ENCODE measurements at places on chromosomes 2 and 18.

- DNase-seq = no peak
These were observed 531.9 kb downstream of the IRS1 start for GRCh38 chr2:226267516-226268289.

- DNase-seq = no peak
These were observed 115.9 kb downstream of the ZFP36L2 start for GRCh38 chr2:43110442-43110871.

GRCh38 chr18:77482190-77483085, 232.8 kb downstream of the GALR1 start:
- DNase-seq = no peak

GRCh38 chr18:51128533-51128932, 68.9 kb downstream of the MEX3C start:
- DNase-seq = no peak

DNA sequence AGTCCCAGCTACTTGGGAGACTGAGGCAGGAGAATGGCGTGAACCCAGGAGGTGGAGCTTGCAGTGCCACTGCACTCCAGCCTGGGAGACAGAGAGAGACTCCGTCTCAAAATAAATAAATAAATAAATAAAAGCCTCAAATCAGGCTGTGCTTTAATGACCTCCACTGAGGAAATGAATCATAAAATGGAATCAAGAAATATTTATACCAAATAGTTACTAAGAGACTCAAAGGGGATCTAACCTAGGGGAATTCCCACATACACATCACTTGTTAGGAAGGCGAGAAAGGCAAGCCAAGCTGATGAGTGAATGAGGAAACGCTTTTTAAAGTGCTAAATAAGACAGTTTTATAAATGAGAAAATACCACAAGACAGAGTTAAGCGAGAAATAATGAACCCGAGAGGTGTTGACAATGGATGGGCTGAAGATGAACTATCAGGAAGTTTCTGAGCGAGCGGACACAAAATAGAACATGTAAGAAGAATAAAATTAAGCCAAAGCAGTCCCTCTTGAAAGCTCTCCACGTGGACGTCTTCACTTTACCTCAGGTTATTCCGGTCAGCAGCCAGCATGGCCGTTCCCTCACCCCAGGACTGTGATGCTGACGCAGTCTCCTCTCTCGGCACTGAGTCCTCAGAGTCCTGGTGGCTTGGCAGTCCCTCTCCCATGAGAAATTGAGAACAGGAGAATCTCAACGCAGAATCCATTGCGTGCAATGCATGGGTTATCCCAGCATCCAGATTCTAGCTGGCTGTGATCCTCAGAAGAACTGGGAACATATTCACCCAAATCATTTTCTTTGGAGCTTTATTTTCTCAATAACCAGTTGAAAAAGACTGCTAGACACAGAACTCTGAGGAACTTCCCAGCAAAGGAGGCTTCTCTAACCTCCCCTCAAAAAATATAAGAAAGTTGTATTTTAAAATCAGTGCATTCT, 22.3 kb downstream of the PXDN start:
- DNase-seq = no peak

DNA sequence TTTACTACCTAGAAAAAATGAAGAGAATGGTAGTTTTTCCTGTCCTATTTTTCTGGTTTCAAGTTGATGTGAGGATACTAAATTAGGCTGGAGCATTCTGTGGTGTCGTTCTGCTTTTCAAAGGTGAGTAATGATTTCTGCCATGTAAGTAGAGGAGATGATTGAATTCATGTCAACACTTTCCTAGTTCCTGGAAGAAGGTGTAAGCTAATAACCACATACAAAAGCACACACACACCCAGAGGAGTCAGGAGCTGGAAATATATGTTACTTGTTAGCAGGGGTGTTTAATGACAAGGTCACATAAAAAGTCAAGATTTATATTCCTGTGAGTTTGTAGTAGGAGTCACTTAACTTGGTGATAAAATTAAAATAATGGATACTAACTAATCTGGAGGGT, 172.1 kb downstream of the TMX3 start:
- DNase-seq = no peak

DNA sequence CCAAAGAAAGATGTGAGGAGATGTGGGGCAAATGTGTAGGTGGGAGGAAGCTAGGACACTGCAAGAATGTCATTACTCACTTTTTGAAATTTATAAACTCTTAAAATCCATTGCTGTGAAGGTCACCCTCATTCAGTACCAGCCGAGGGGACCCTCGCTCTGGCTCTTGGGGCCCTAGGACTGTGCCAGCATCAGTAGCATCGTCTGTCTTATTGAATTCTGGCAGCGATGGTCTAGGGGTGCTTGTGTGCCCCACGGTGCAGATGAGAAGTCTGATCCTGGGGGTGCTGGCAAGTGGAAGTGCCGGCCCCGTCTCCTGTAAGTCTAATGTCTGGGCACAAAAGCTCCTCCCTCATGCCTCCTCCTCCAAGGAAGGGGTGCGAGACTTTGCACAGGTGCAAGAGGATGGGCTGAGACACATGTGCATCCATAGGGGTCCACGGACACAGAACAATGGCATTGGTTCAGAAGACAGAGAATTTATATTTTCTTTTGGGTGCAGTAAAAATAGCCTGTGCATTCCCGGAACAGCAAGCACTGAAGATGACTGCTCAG, 266.7 kb upstream of the HDAC4 start:
- DNase-seq = no peak

DNA sequence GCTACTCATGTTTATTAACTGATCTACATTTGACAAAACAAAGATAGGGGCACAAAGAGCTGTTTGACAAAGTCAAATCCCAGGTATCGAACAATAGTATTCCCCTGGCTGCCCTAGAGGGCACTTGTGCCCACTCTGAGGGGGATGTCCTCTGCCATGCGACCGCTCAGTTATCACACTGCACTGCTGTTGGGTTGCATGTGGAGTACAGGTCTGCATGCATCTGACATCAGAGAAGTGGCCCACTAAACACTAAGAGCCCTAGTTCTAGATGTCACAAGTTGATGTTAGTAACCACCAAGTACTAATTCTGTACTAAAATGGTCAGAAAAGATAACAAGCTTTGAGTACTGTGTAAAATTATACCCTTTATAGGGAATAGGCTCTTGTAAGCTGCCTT, 20.1 kb upstream of the FLACC1 start:
- no peak for DNase-seq

- DNase-seq = no peak
These were observed 141.5 kb upstream of the FIGN start for GRCh38 chr2:163877316-163877715.

GRCh38 chr2:145569108-145569507, 1049.2 kb upstream of the ZEB2 start:
- no peak for DNase-seq

- no peak for DNase-seq
These were observed 105.5 kb downstream of the GYPC start for GRCh38 chr2:126761256-126761980.

Data from activated T-cell treated with anti-CD3 and anti-CD28 coated beads for 48 hours (primary cell).